Cortex of kidney (tissue), 1 donor: ENCODE measurements at places on chromosomes 16 and 17.

GRCh38 chr17:19579867-19580565 is 46.4 kb downstream of the SLC47A1 start:
- DNase-seq, result no peak

DNA sequence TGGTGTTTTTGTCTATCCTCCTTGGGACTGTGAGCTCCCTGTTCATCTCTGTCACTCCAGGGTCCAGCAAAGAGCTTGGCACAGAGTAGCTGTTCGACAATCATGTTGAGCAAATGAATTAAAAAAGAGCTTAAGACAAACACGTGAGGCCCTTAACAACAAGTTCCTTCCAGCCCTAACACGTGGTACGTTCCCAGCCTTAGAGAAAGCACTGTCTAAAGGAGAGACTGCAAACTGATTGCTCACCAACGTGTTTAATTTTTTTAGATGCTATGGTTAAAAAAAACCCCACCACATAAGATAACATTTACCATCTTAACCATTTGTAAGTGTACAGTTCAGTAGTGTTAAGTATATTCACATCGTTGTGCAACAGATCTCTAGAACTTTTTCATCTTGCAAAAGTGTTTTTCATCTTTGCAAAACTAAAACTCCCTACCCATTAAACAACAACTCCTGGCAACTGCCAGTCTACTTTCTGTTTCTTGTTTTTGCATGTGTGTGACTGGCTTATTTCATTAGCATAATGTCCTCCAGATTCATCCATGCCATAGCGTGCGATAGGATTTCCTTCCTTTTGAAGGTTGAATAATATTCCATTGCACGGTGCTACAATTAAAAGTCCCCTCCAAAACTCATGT is 28.2 kb downstream of the LAT start:
- DNase-seq, result no peak

DNA sequence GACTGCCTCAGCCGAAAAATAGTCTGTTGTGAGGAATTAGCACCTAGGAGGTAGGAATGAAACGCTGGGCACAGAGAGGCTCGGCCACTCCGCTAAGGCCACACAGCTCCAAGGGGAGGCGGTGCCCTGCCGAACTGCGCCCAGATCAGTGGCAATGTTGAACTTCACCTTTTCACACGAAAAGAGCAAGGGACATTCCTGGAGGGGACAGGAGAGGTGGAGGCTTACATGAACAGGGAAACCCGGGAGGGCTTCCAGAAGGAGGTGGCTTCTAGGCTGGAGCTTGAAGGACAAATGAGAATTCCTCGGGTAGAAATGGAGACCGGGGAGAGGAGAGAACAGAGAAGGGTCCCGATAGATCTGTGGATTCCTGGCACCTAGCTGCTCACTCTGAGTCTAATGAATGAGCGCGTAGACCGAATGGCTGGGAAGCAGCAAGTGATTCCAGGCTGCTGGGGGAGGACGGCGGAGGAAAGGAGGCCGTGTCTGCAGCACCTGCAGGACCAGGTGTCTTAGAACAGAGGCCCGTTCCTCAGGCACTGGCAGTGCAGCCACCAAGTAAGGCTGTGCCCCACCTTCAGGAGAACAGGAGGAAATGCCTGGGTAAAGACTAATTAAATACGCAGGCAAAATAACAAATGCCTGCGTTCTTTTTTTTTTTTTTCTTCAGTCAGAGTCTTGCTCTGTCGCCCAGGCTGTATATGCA is 722 bp upstream of the SLC38A10 start:
- no peak for DNase-seq

DNA sequence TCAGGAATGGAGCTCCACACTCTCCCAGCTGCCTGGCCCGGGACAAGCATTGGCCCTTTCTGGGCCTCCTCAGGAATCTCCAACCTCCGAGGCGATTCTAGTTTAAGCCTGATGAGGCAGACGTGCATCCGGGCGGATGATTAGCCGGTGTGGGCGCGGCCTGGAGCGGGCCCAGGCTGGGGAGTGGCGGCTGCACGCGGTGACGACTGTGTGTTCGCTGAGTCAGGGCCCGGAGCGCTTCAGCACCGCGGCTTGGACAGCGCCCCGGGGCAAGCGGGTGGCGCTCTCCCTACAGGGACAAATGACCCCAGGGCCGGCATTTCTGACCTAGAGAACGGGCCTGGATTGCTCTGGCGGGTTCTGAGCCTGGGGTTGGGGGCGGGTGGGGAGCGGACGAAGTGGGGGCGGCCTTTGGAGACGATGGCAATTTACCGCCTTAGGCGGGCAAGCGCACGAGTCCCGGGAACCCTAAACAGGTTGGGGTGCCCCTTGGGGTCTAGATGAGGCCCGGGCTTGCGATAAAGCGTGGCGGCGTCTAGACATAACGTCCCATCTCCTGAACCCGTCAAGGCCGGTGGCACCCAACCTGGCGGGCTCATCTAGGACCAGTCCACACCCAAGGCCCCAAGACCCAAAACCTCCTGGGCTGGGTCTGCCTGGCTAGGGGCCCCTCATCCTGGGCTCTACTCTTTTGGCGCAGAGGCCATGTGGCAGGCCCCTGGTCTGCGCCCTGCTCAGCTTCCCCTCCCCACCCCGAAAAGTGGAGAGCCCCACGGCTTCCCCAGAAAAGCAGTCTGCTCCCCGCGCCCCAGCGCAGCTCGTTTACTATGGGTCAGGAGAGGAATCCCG is 22.3 kb upstream of the ZNHIT3 start:
- no peak for DNase-seq

GRCh38 chr16:83842291-83842690 is 34.5 kb downstream of the HSBP1 start:
- DNase-seq, result no peak

DNA sequence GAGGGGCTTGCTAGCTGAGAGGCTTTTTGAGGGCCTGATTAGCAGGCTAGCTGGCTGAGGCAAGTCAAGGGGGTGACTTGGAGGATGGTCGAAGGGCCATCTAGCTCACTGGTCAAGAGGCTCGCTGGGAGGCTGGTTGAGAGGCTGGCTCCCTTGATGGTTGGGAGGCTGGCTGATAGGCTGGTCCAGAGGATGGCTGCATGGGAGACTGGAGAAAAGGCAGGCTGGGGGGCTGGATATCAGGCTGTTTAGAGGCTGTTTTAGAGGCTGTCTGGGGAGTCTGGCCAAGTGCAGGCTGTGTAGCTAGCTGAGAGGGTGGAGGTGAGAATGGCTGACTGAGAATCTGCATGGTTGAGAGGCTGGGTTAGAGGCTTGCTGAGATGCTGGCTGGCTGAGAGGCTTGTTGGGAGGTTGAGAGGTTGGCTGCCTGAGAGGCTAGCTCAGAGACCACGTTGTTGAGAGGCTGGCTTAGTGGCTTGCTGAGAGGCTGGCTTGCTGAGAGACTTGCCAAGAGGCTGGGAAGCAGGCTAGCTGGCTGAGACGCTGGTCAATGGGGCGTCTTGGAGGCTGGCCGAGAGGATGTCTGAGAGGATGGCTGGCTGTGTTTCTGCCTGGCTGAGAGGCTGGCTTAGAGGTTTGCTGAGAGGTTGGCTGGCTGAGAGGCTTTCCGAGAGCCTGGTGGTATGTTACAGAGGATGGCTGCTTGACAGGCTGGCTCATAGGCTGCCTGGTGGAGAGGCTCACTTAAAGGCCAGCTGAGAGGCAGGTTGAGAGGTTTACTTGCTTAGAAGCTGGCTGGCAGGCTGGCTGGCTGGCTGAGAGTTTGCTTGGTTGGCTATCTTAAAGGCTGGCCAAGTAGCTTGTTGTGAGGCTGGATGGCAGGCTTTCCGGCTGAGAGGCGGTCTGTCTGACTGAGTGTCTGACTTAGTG is 36.6 kb upstream of the ACSM2B start:
- DNase-seq, result no peak

GRCh38 chr17:82767041-82767754 is 15.3 kb downstream of the TBCD start:
- no peak for DNase-seq

DNA sequence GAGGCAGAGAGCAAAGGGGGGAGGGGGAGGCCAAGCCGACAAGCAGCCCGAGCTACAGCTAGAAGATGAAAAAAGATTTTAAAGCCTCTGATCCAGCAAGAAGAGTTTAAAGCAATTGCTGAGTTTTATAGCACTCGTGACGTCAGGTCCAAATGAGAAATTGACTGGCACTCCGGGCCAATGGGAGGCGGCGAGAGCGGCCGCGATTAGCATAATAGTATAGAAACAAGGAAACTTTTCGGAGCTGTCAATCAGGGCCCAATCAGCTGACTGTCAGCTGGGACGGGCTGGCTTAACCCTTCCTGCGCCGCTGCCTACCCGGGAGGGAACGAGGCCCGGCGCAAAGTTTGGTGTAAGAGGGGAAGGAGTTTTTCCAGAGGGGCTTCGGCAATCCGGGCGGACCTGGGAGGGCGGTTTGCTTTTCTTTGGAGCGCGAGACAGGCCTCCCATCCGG is at the start of gene MAF:
Gene MAF (minus strand): TSS at position 100 of the 454 bp plus-strand sequence. CDS start 835 bp downstream, outside the sequence.
- DNase-seq, result peak; percentile 37

DNA sequence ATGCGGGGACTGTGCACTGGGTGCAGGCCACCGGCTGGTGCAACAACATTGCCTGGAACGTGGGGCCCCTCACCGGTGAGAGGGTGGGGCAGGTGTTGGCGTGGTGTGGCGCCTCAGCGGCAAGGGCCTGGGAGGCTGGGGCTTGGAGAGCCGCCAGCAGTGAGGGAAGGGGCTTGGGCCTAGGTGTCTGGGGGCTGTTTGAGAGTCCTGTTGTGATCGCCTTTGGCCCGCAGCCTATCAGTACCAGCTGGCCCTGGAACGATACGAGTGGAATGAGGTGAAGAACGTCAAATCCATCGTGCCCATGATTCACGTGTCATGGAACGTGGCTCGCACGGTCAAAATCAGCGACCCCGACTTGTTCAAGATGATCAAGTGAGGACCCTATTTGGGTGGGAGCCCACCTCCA is 2.6 kb upstream of the TMEM88 start:
- DNase-seq, result no peak
